ENCODE measurements at places on chromosomes 7 and 10.

DNA sequence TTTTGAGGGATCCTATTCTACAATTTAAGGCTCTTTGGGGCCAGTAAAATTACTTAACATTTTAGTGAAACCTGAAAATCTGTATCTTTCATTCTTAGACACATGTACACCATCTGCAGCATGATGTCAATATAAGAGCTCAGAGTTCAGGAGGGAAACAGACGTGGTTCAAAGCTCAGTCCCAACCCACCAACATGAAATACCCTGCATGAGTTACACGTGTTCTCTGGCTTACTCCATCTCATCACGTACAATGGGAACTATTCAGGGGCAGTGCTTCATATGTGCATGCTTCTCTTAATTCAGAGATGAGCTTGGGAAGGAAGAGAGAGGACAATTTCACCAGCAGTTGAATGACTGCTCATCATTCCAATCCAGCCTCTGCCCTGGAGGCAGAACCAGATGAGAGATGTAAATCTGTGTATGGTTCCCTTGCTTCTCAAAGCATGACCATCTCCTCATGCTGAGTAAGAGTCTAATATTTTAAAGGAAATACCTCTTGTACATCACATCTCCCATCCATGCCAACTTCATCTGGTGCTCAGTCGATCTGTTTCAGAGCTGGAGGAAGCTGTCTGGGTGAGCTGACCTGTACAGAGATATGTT lies 29.0 kb upstream of the ADAM12 start:
- DNase-seq = no peak

- DNase-seq = no peak
Observed at GRCh38 chr7:91784469-91784868, 96.0 kb downstream of the MTERF1 start.

- DNase-seq = no peak
Observed at GRCh38 chr10:127447197-127447596, 101.9 kb upstream of the NPS start.

DNA sequence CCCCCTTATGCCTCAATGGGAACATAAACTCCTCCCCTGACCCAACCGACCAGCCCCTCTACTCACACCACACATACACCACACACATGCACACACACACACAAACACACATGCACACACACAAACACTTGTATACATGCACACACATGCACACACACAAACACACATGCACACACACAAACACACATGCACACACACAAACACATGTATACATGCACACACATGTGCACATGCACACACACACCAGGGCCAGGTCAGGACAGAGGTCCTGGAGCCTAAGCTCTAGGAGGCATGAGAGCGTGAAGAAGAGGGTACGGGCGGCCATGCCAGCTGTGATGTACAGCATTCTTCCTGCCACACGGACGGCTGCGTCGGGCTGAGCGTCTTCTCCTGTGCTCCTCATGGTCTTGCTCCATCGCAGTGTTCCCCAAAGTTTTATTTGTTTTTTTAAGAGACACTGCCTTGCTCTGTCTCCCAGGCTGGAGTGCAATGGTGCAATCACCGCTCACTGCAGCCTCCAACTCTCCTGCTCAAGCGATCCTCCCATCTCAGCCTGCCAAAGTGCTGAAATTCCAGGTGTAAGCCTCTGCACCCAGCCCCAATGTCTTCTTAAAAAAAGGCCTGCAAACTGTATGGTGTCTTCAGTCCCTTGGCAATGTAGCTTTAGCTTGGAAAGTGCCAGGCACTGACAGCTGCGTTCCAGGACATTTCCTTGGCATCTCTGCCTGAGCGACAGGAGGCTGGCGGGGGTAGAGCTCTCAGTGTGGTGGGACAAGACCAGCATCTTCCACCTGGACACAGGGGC lies 38.8 kb upstream of the INPP5A start:
- DNase-seq = no peak

- no peak for DNase-seq
Observed at GRCh38 chr7:55271661-55272060, 93.5 kb upstream of the LANCL2 start.

DNA sequence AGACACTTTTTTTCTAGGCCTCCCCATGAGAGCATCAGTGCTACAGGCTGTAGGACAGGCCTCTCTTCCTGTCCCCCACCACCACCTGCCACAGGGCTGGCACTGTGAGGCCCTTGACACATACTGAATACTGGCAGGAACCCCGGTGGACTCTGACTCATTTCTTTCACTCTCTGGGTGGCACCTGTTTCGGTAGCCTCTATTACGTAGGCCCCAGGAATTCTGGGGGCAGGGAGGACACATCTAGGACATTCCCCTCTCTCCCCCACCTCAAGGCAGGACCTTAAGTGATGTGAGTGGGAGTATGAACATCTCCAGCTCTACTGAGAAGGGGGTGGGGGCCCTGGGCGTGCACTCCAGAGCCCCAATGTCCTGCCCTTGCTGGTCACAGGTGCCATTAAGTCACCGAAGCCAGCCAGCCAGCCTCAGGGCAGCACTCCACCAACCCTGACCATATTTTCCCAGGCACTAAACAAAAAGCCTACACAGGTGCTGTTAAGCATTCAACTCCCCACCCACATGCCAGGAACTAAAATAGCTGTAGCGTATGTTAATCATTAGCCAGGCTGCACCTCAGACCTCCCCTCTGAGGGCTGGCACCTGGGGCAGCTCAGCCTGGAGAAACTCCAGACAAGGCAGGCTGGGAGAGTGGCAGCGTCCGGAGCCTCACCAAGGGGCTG lies 8.9 kb downstream of the ANXA11 start:
- DNase-seq = no peak

DNA sequence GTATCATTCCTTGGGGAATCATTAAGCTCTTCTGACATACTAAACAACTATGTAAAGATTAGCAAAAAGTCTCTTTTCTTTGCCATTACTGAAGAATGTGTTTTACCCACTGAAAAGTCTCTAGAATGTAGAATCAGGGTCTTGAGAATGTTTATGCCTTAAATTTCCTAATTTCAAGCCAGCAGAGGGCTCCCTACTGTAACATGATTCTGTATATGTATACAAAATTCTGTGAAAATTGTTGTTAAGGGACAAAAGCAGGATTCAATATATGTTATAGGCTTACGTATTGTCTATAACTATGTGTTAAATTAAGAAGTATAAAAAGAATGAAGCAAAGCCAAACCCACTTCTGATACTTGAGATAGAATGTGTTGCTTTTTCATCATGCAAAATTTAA lies 296.9 kb upstream of the DGKB start:
- no peak for DNase-seq

DNA sequence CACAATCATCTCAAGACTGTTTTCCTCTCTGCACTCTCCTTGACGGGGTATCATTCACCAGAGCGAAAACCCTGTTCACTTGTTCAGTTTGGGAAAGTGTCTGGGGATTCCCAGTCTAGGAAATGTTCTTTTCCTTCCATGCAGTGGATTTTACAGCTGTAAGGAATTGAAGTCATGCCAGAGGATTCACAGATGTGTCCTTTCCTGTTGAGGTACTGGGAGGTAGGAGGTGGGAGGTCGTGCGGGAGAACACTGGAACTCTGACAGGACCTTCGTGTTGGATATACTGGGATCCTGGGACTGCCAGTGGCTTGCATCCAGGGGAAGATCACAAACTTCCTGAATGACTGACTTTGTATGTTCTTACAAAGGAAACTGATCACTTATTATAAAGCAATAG lies 185.5 kb downstream of the BMPER start:
- DNase-seq = no peak

DNA sequence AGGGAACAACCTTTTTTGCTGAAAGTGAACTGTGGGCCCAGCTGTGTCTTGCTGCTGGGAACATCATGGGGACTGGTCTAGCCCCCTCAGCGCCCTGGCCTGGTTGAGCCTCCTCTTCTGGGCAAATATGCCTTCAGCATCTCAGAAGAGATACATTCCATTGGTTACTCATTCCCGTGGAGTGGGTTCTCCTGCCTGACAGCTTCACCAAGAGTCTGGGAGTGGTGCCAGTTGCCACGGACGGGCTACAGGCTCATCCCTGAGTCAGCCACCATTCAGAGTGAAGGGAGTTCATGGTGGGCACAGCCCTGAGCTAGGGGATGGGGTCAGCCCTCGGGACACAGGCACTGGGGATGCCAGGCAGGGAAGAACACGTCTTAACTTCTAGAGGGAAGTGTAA lies 81.9 kb downstream of the RAMP3 start:
- no peak for DNase-seq

- DNase-seq = no peak
Observed at GRCh38 chr7:24704311-24704710, 53.0 kb downstream of the GSDME start.

- DNase-seq = no peak
Observed at GRCh38 chr10:128566361-128566968, 440.2 kb upstream of the MKI67 start.

- no peak for DNase-seq
Observed at GRCh38 chr7:47875406-47875805, 72.9 kb downstream of the PKD1L1 start.

GRCh38 chr7:70344726-70345125 lies 746.5 kb downstream of the AUTS2 start:
- DNase-seq = no peak

DNA sequence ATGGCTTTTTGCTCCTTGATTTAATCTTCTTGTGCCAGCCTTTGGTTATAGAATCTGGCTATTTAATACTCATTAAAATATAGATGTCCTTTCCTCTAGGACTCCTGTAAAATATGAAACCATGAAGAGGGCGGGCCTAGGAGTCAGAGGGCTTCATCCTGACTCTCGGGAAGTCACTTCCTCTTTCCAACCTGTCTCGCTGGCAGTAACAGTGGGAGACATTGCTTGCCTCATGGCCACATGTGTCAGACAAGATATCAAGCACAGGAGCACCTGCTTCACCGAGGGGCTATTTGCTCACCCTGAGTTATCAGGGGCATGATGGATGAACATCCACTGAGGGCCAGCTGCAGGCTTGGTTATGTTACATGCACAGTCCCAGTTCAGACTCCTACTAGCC lies 31.0 kb downstream of the SLIT1 start:
- DNase-seq = no peak

DNA sequence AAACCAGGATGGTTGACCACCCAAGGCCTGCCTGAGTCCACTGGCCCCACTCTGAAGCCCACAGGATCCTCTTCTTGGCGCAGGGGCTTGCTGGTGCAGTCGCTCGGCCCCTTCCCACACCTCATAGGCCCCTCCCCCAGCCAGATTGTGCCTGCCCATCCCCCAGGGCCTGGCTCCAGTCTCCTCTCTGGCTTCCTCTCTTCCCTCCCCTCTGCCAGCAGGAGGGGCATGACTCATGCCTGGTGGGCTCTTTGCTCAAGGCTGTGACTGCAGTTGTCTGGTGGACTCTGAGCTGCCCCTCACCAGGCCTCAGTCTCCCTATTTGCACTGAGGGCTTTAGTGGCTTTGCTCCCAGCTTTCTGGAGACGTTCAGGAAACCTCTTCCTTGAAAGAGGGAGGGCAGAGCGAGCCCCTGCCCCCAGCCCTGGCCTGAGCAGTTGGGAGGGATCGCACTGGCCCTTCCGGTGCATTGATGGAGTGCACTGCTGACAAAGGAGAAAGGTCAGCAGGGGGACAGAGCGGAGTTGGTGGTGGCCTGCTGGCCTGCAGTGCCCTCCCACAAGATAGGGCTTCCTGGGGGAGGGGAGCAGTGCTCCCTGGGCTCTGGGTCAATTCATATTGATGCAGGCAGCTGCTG lies 60.7 kb downstream of the ZMIZ1 start:
- DNase-seq = no peak

DNA sequence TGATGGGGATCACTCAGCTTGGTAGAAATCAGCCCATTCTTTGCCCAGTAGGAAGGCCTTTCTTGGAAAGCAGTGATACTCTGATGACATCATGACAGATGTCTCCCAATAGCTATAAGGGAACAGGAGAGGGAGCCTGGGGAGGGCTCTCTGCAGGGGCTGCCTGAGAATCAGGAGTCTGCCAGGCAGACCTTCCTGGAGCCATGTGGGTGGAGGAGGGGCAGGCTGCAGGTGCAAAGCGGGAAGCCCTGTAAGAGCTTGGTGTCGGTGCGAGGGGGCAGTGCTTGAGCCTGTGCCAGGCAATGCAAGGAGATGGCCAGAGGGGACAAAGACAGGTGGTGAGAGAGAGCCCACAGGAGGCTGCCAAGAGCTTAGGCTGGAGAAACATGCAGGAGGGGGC lies 5.0 kb upstream of the TNS3 start:
- DNase-seq = no peak

GRCh38 chr7:16879181-16879580 lies 2.6 kb downstream of the AGR3 start:
- no peak for DNase-seq

- DNase-seq = no peak
Observed at GRCh38 chr10:89426230-89426868, 12.0 kb downstream of the IFIT5 start.

DNA sequence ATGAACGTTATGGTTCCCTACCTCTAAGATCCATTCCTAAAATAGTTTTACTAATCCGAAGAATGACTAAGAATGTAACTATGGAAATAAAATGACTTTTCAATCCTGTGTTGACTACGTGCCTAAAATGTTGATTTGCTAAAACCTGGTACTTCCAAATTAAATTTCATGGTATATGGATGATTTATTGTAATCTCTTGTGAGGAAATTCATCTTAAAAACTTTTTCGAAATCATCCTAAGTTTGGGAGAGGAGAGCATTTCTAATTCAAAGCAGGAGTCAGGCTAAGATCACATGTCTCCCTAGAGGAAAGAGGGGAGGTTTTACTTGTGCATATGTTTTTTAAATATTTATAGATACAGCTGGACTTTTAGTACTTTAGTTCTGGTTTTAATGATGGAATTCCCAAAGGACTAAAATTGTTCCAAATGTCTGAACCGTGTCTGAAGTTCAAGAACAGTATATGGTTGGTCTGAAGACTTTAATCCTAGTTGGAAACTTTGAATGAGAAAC lies 483.9 kb downstream of the AUTS2 start:
- no peak for DNase-seq

GRCh38 chr7:11469028-11469745 lies 362.8 kb downstream of the THSD7A start:
- no peak for DNase-seq

DNA sequence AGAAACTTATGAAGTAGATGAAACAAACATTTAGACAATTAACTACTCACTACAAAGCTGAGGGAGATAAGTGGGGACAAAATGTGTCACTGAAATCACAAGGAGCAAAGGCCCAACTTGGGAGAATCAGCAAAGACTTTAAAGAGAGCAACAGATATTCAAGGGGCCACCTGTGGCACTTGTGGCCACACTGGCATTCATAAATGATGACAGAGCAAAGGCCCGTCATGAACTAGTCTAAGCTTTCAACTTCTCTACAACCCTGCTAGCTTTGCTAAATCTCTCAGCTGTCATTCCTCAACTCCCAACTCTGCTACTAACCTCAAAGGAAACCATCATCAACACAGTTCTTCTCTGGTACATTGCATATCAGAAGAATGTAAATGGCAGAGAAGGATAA lies 178.4 kb downstream of the CPEB3 start:
- DNase-seq = no peak

- no peak for DNase-seq
Observed at GRCh38 chr7:16178092-16178491, 243.2 kb downstream of the CRPPA start.

GRCh38 chr7:131010717-131011431 lies 276.9 kb upstream of the KLF14 start:
- no peak for DNase-seq
